HFF-Myc (cell line): ENCODE measurements at places on chromosomes 2 and 18.

- no peak for DNase-seq
Measured at GRCh38 chr18:59540780-59541179, 156.4 kb downstream of the CCBE1 start.

DNA sequence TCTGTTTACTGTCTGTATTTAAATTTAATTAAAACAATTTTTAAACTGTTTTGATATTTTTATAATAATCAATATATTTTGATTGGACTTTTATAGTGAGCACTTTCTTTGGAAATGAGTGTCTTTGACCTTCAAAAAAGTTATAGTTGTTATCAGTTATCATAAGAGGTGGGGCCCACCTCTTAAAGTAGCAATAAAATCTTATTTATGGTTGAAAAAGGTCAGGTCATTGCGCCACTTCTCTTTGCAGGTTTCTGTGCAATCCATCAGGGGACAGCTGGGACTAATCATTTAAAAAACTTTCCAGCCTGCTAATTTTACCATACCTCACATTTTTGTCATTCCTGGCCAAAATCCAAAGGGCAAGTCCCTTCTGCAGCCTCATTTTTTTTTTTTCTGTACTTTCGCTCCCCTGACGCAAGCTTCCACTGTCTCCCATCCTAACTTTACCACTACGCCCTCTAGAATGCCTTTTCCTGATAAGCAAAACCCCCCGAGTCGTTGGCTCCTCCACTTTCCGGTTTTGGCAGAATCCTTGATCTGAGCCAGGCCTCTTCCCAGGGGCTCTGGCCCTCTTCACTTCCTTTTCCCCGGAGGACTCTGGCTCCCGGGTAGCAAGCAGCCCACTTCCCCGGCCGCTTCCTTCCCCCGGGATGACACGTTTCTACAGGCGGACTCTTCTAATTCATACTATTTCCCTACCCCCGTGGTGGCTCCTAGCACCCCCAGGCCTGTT, 1.1 kb upstream of the SEH1L start:
- DNase-seq = peak; percentile 88

DNA sequence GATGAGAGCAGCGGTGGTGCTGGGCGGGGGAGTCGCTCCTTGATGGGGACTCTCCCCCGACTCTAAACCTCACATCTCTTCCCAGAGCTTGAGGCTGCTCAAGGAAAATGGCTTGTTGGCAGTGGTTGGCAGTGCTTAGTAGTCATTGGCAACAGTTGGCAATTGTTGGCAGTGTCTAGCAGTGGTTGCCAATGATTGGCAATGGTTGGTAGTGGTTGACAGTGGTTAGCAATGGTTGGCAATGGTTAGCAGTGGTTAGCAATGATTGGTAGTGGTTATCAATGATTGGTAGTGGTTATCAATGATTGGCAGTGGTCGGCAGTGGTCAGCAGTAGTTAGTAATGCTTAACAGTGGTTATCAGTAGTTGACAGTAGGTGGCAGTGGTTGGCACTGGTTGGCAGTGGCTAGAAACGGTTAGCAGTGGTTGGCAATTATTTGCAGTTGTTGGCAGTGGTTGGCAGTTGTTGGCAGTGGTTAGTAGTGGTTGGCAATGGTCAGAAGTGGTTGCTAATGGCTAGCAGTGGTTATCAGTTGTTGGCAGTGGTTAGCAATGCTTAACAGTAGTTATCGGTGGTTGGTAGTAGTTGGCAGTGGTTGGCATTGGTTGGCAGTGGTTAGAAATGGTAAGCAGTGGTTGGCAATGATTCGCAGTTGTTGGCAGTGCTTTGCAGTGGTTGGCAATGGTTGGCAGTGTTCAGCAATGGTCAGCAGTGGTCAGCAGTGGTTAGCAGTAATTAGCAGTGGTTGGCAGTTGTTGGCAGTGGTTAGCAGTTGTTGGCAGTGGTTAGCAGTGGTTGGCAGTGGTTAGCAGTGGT, 85.4 kb upstream of the OTOS start:
- DNase-seq = no peak

DNA sequence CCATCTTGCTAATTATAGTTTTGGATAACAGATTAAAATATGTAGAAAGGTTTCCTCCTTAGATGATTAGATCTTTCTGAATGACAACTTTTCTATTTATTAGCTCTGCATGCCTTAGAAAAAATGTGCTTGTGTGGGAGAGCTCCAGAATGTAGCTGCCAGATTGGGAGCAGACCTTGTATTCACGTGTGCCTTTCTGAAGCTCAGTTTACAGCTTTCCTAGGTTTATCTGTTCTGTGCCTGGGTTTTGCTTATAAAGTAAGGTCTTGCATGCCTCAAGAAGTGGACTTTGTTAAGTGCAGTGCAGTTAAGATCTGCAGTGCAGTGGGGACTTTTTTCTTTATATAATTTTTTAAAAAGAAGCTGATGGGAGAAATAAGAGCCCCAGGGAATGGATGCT, 179.0 kb downstream of the DCC start:
- DNase-seq = no peak

- DNase-seq = no peak
Measured at GRCh38 chr2:233165895-233166661, 85.4 kb upstream of the ATG16L1 start.
